ENCODE measurements at places on chromosomes 6 and 20. TPM values are rescaled to one million over a fixed set of nuclear protein-coding genes. Genes with fewer than 3 reads are reported as not detected.

PTCHD4 gene
- polyA plus RNA-seq: not detected

PACRG gene
- not detected for polyA plus RNA-seq

GRCh38 chr6:79686707-79687309, 55.7 kb downstream of the SH3BGRL2 start:
- peaks cover 6% of the 10 kb centered on the region for H3K27me3 ChIP-seq
- no peak for DNase-seq
- no peaks in the 10 kb centered on the region for H3K36me3 ChIP-seq
- H3K4me1 ChIP-seq: no peaks in the 10 kb centered on the region
- no peak overlapping the region for H3K27ac ChIP-seq

RNF182 gene
- not detected for polyA plus RNA-seq

SRMS gene
- polyA plus RNA-seq: not detected

GHRH gene
- not detected for polyA plus RNA-seq

DNA sequence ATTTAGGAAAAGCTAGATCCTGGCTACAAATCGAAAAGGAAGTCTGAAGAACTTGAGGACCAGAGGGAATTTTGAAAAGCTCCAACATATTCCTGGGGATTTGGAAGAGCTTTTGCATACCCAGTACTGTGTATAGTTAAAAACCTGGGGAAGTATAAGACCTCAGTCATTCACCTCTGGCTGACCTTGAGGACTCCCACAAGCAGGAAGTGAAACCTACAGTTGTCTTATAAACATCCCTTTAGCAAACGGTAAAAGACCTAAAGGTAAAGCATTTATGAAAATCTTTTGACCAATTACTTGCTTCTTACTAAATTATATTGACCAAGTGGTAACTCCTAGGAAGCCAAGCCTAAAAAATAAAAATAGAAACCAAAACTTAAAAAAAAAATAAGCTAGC, 175.0 kb downstream of the HAO1 start:
- H3K27ac ChIP-seq: no peak overlapping the region
- no peak overlapping the region for H3K4me3 ChIP-seq
- DNase-seq: no peak
- peaks cover 2% of the 10 kb centered on the region for H3K27me3 ChIP-seq

GRCh38 chr6:149218471-149218870, 99.0 kb upstream of the TAB2 start:
- no peaks in the 10 kb centered on the region for H3K36me3 ChIP-seq
- H3K27ac ChIP-seq: no peak overlapping the region
- H3K27me3 ChIP-seq: no peaks in the 10 kb centered on the region
- no peak overlapping the region for H3K4me3 ChIP-seq
- H3K4me1 ChIP-seq: no peaks in the 10 kb centered on the region

- H3K4me1 ChIP-seq: peaks cover 100% of the 10 kb centered on the region
- peak overlapping the region; percentile 93 for H3K4me3 ChIP-seq
- peaks cover 24% of the 10 kb centered on the region for H3K27me3 ChIP-seq
- DNase-seq: peak; percentile 89
- H3K27ac ChIP-seq: peak overlapping the region; percentile 94
Observed at GRCh38 chr20:48718786-48719578, 108.8 kb downstream of the PREX1 start.

- no peaks in the 10 kb centered on the region for H3K36me3 ChIP-seq
- no peaks in the 10 kb centered on the region for H3K4me1 ChIP-seq
- H3K27me3 ChIP-seq: no peaks in the 10 kb centered on the region
- DNase-seq: no peak
- H3K4me3 ChIP-seq: no peak overlapping the region
Observed at GRCh38 chr6:119533603-119534279, 184.2 kb upstream of the MAN1A1 start.

HS3ST5 gene
- polyA plus RNA-seq: not detected

DNA sequence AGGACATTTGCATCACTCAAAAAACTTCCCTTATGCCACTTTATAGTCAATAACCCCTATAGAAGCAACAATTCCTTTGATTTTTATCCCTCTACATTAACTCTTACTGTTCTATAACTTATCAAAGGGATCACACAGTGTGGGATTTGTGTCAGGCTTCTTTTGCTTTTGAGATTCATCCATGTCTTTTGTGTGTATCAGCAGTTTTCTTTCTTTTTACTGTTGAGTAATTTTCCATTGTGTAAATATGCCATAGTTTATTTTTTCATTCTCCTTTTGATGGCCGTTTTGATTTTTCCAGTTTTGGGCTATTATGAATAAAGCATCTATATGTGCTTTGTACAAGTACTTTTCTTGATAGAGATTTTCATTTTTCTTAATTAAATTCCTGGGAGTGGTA, 657.9 kb downstream of the EPM2A start:
- H3K36me3 ChIP-seq: no peaks in the 10 kb centered on the region
- no peaks in the 10 kb centered on the region for H3K4me1 ChIP-seq
- DNase-seq: no peak
- H3K4me3 ChIP-seq: no peak overlapping the region

GRCh38 chr20:34179637-34180360, 61.4 kb upstream of the ASIP start:
- H3K27me3 ChIP-seq: peaks cover 3% of the 10 kb centered on the region
- no peak for DNase-seq
- no peak overlapping the region for H3K4me3 ChIP-seq
- H3K27ac ChIP-seq: no peak overlapping the region

DNA sequence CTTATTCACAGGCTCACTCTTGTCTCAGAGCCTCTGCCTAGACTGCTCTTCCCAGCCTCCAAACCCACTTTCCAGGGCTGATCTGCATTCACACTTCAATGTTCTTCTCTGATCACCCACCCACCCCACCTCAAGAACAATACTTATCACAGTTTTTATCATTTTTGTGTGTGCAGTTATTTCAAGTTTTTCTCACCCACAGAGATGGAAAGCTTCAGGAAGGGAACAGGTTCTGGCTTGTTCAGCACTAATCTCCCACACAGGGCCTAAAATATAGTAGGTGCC, 160.9 kb downstream of the MRPL14 start:
- H3K4me3 ChIP-seq: no peak overlapping the region
- H3K27me3 ChIP-seq: peaks cover 6% of the 10 kb centered on the region
- no peak overlapping the region for H3K27ac ChIP-seq
- DNase-seq: no peak
- no peaks in the 10 kb centered on the region for H3K36me3 ChIP-seq
- no peaks in the 10 kb centered on the region for H3K4me1 ChIP-seq

F13A1 gene
- 2.1 TPM for polyA plus RNA-seq

GRCh38 chr20:48706116-48706656, 121.6 kb downstream of the PREX1 start:
- DNase-seq: no peak
- peaks cover 29% of the 10 kb centered on the region for H3K27me3 ChIP-seq
- H3K4me1 ChIP-seq: peaks cover 98% of the 10 kb centered on the region
- peaks cover 31% of the 10 kb centered on the region for H3K36me3 ChIP-seq

DNA sequence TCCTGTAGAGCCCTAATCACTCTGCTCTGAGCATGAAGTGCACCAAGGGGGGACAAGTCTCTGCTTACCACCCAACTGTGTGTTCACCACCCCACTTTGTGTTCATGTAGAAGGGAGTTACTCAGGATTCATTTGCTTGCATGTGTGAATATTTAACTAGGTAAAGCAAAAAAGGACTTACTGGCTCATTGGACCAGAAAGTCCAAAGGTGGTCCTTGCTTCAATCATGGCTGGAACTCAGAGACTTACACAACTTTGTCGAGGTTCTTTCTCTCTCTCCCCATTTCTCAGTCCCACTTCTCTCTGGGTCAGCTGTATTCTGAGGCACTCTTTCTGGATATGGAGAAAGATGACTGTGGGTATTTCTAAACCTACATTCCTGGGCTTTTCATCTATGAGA, 4.0 kb downstream of the TMEM200A start:
- peaks cover 9% of the 10 kb centered on the region for H3K4me1 ChIP-seq
- peaks cover 4% of the 10 kb centered on the region for H3K27me3 ChIP-seq
- no peak overlapping the region for H3K4me3 ChIP-seq
- no peak for DNase-seq
- H3K27ac ChIP-seq: no peak overlapping the region

GRCh38 chr20:36062799-36063198, 91.7 kb upstream of the EPB41L1 start:
- no peaks in the 10 kb centered on the region for H3K36me3 ChIP-seq
- H3K27ac ChIP-seq: no peak overlapping the region
- H3K27me3 ChIP-seq: peaks cover 2% of the 10 kb centered on the region
- H3K4me3 ChIP-seq: no peak overlapping the region
- DNase-seq: no peak
- H3K4me1 ChIP-seq: peaks cover 6% of the 10 kb centered on the region

GRCh38 chr6:155530219-155530834, 74.7 kb upstream of the NOX3 start:
- H3K27me3 ChIP-seq: no peaks in the 10 kb centered on the region
- no peak overlapping the region for H3K4me3 ChIP-seq
- H3K27ac ChIP-seq: no peak overlapping the region

IMPG1 gene
- not detected for polyA plus RNA-seq

- H3K27ac ChIP-seq: no peak overlapping the region
- H3K4me1 ChIP-seq: peaks cover 11% of the 10 kb centered on the region
- DNase-seq: no peak
- H3K36me3 ChIP-seq: no peaks in the 10 kb centered on the region
- no peak overlapping the region for H3K4me3 ChIP-seq
- peaks cover 4% of the 10 kb centered on the region for H3K27me3 ChIP-seq
Observed at GRCh38 chr6:119541132-119541905, 191.8 kb upstream of the MAN1A1 start.

PBOV1 gene
- polyA plus RNA-seq: not detected

GRCh38 chr6:82607998-82608725, 244.5 kb downstream of the TPBG start:
- H3K36me3 ChIP-seq: no peaks in the 10 kb centered on the region
- no peaks in the 10 kb centered on the region for H3K4me1 ChIP-seq
- peaks cover 1% of the 10 kb centered on the region for H3K27me3 ChIP-seq

GRCh38 chr6:31402324-31403282, 792 bp upstream of the MICA start:
- peak; percentile 27 for DNase-seq
- peaks cover 2% of the 10 kb centered on the region for H3K27me3 ChIP-seq
- peak overlapping the region; percentile 97 for H3K4me3 ChIP-seq
- peaks cover 73% of the 10 kb centered on the region for H3K4me1 ChIP-seq
- H3K27ac ChIP-seq: peak overlapping the region; percentile 87
- H3K36me3 ChIP-seq: no peaks in the 10 kb centered on the region

GRCh38 chr20:10609276-10609675, 64.5 kb downstream of the JAG1 start:
- peaks cover 34% of the 10 kb centered on the region for H3K4me1 ChIP-seq
- peak overlapping the region; percentile 85 for H3K27ac ChIP-seq
- no peak overlapping the region for H3K4me3 ChIP-seq
- H3K36me3 ChIP-seq: no peaks in the 10 kb centered on the region

DNA sequence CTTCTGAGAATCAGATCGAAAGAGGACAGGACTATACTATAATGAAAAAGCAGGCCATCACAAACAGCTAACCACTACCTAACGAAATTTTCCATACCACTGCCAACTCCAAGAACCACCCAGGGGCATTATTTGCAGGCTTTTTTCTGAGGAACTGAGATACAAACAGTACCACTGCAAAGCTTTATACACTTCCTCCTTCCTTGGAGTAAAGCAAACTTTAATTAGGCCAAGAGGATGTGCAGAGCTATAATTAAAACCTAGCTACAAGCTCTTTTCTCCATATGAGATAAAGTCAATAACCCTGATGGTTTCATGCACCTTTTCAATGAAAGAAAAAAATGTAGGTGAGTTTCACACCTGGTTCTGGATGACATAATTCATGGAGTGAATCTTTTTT, 68.5 kb downstream of the ELOVL5 start:
- H3K27ac ChIP-seq: peak overlapping the region; percentile 37
- H3K4me3 ChIP-seq: no peak overlapping the region
- peaks cover 7% of the 10 kb centered on the region for H3K36me3 ChIP-seq

Measured in immature natural killer cell (primary cell).